ENCODE measurements at places on chromosomes 6 and 20.
A peak's percentile ranks its signal among the peaks of the same experiment; 100 is the strongest.

DNA sequence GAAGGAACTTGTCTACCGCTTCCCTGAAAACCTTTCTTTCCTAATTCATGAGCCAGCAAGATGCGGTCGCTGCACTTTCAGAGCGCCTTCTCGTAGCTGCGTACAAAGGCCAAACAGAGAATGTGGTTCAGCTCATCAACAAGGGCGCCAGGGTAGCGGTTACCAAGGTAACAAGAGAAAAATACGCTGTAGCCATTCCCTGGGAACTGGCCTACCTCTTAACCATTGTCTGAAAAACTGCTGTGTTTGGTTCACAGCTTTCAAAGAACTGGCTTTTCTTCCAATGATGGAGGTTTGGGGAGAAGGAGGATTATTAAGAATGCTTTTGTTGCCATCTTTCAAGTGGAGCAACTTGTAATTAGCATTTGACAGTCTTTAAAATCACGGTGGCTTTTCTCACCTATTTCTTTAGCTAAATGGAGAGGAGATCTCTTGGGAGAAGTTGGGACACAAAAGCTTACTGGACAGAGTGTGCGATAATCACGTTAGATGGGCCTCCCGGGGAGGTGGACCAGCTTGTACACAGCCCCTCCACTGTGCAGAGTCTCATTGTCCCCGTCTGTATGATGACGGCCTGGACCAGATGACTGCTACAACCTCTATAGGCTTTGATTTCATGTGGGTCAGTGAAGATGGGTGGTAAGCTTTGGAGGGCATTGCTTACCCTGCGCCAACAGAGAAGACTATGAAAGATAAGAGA lies 71.5 kb downstream of the LYRM2 start:
- DNase-seq, result no peak

GRCh38 chr20:50837532-50838321 lies 42.9 kb downstream of the BCAS4 start:
- no peak for DNase-seq

DNA sequence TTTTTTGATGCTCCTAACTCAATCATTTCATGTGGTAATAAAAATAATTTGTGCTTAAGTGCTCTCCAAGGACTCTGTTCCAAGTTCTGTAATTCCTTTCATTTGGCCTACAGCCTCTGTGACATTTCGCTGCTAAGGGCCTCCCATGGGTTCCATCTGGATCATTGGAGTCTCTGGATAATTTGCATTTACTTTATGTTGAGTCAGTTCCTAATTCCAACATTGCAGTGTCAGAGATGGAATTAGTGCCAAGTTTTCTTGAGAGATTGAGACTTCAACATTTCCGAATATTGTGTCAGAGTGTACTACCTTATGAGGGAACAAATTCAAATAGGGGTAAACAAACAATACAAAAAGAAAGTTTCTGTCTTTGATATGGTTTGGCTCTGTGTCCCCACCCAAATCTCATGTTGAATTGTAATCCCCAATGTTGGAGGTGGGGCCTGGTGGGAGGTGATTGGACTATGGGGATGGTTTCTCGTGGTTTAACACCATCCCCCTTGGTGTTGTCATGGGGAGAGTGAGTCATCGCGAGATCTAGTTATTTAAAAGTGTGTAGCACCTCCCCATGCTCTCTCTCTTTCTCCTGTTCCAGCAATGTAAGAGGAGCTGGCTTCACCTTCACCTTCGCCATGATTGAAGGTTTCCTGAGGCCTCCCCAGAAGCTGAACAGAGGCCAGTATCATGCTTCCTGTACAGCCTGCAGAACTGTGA lies 244.1 kb upstream of the TBX18 start:
- DNase-seq, result no peak

- DNase-seq, result no peak
These were observed 1282.3 kb upstream of the GJE1 start for GRCh38 chr6:140850438-140850837.

DNA sequence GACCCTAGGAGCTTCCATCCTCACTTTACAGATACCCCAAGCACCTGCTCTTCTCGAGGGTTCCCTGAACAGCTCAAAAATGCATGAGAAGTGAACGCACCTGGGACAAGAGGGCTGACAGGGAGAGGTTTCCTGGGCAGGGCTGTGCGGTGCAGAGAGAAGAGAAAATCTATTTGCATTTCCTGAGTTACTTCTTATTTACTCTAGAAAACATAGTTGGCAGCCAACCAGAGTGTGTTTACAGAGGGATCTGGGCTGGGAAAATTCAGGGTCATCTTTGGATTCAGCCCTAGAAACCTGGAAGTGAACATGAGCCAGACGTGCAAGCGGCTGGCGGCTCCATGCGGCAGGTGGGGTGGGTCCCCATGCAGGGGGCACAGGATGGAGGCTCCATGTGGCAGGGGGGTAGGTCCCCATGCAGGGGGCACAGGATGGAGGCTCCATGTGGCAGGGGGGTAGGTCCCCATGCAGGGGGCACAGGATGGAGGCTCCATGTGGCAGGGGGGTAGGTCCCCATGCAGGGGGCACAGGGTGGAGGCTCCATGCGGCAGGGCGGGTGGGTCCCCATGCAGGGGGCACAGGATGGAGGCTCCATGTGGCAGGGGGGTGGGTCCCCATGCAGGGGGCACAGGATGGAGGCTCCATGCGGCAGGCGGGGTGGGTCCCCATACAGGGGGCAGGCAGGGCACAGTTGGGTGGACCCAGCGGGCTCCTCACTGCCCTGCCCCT lies 342.0 kb downstream of the TAF4 start:
- DNase-seq, result no peak

DNA sequence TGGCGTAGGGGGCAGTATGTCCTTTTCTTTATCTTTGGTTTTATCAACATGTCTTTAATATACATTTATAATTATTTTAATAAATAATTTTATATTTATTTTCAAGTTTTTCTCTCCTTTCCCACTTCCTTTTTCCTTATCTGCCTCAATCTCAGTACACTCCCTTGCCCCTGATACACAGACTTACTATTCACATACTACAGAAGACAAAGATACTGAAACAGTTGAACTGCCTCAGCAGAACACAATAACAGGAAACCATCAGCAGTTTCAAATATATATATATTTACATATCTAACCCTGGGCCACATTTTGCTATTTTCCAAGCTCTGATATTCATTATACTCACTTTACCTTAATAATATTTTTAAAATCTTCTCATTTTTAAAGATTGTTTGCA lies 19.8 kb downstream of the IBTK start:
- DNase-seq, result no peak

- DNase-seq, result no peak
These were observed 121.1 kb downstream of the PDE7B start for GRCh38 chr6:135972586-135972985.

DNA sequence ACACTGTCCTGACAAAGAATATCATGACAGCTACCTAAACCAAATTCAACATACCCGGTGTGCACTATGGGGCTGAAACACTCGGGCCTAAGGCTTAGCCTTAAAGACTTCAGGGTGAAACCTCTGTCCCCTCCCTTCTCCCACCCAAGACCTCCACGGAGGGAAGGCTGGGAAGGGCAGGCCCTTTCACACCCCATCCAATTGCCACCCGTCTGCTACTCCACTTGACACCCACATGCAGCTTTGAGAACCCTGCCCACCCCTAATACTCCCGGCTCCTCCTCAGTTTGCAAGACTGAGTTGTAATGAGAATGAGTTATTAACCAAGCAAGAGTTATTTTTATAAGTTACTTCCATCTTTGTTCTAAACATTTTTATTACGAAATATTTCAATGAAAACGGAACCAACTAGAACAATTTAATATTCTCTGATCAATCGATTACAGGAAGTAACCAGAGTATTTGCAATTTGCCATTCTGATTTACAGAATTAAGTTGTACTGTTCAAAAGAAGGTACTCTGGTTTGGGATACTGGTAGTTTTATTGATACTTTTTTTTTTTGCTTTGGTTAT lies 3.7 kb downstream of the TAF4 start:
- DNase-seq, result no peak

- DNase-seq, result no peak
These were observed 95.7 kb upstream of the JARID2 start for GRCh38 chr6:15150207-15150606.

DNA sequence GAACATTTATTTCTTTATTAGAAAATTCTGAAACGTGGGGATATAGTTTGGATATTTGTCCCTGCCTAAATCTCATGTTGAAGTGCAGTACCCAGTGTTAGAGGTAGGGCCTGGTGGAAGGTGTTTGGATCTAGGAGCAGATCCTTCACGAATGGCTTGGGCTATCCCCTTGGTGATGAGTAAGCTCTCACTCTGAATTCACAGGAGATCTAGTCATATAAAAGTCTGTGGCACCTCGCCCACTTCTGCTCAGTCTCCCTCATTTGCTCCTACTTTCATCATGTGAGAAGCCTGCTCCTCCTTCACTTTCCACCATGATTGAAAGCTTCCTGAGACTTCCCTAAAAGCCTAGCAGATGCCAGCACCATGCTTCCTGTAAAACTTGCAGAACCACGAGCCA lies 96.8 kb upstream of the GJE1 start:
- no peak for DNase-seq

DNA sequence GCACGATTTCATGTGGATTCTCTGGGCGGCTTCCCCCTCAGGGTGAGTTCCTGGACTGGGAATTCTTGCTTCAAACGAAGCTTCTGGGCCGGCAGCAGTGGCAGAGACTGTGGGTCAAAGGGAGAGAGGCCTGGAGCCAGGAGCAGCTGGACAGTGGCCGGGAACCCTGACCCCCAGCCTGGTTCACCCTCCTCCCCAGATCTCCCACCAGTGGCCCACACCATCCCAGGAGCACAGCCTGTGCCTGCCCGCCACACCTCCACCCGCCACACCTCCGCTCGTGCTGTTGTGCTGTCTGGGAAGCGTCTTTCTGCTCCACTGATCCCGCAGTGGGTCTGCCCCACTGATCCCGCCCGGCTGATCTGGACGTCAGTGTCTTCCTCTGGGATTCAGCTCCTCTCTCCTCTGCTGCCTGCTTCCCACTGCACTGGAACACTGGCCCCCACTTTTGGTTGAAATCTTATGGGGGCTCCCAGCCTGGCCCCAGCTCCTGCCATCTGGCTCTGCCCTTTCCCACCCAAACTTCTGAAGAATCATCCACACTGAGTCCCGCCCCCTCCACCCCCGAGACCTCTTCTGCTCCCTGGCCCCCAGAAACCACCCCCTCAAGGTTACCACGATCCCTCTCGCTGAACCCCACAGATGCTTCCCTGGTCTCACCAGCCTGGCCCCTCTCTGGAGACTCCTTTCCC lies 9.8 kb downstream of the ZBP1 start:
- DNase-seq, result no peak

DNA sequence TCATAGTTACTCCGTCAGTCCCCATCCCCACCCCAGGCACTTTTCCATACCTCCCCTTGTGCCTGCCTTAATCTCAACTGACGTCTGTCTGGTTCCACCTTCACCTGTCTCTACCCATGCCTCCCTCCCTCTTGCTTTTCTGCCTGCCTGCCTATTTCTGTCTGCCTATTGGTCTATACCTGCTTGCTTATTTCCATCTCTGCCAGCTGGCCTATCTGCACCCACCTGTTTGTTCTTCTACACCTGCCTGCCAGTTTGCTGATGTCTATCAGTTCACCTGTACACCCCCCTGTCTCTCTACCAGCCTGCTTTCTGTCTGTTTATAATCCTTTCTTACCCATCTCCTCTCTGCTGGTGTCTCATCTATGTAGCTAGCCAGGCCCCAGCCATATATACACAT lies 87.5 kb downstream of the RALGAPA2 start:
- DNase-seq, result peak; percentile 49

GRCh38 chr20:23009636-23010035 lies 25.5 kb upstream of the SSTR4 start:
- no peak for DNase-seq

DNA sequence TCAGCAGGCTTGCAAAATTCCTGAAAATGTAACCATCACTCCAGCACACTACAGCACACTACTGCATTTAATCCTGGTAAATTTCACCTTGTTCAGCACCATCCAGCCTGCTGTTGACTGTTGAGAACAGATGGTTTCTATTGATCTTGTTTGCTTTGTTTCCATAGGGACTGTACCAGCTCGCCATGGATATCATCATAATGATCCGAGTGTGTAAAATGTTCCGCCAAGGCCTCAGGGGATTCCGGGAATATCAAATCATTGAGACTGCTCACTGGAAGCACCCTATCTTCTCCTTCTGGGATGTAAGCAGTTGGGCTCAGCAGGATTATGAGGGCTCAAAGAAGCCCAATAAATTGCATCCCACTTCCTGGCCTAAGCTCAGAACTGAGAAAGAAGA lies 4.1 kb downstream of the CNBD2 start:
- no peak for DNase-seq

- peak; percentile 75 for DNase-seq
These were observed 207.9 kb downstream of the MYLK4 start for GRCh38 chr6:2542858-2543218.

GRCh38 chr20:38520261-38520660 lies 47.6 kb downstream of the RALGAPB start:
- DNase-seq, result no peak

- DNase-seq, result no peak
These were observed 193.8 kb upstream of the SIM1 start for GRCh38 chr6:100658486-100658885.

- no peak for DNase-seq
These were observed 585.7 kb upstream of the MARCKS start for GRCh38 chr6:113271437-113271836.

GRCh38 chr6:90284236-90285041 lies 12.2 kb downstream of the BACH2 start:
- DNase-seq, result no peak

- DNase-seq, result no peak
These were observed 21.7 kb downstream of the RIPK1 start for GRCh38 chr6:3090013-3090412.

- no peak for DNase-seq
These were observed 132.7 kb upstream of the EYA4 start for GRCh38 chr6:133108419-133108818.

DNA sequence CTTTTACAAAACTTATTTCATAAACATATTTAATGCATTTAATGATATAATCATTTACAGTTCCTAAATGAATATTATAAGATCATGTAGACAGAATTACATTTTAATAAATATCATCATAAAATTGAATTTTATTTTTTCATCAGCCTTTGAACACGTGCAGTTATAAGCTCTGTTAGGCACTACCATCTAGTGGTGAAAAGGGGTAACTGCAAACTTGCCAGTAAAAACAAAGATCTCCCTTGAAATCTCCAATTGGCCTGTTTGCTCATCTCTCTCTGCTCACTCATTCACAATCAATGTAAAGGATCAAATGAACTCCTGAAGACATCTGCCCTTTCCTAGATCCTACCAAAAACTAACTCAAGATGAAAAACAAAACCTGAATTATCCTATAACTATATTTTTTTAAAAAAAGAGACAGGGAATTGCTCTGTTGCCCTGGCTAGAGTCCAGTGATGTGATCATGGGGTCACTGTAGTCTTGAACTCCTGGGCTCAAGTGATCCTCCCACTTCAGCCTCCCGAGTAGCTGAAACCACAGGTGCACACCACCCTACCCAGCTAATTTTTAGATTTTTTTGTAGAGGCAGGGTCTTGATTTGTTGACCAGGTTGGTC lies 31.7 kb downstream of the SAMHD1 start:
- DNase-seq, result peak; percentile 14

- DNase-seq, result no peak
These were observed 1049.5 kb upstream of the EPHA7 start for GRCh38 chr6:94468830-94469229.

Measured in NCI-H187 treated with DMSO at 0.1 percent for 48 hours (cell line).